ENCODE measurements at places on chromosomes 4 and X.
A peak's percentile ranks its signal among the peaks of the same experiment; 100 is the strongest.

DNA sequence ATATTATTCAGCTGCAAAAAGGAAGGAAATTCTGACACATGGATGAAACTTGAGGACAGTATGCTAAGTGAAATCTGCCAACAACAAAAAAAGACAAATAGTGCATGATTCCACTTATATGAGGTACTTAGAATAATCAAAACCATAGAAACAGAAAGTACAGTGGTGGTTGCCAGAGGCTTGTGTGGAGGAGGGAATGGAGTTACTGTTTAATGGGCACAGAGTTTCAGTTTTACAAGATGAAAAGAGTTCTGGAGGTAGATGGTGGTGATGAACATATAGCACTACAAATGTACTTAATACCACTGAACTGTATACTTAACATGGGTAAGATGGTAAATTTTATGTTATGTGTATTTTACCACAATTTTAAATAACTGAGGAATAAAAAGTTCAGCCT, 212.0 kb upstream of the KLF3 start:
- no peak for DNase-seq

- no peak for DNase-seq
These were observed 45.5 kb downstream of the XIAP start for GRCh38 chrX:123905332-123905731.

DNA sequence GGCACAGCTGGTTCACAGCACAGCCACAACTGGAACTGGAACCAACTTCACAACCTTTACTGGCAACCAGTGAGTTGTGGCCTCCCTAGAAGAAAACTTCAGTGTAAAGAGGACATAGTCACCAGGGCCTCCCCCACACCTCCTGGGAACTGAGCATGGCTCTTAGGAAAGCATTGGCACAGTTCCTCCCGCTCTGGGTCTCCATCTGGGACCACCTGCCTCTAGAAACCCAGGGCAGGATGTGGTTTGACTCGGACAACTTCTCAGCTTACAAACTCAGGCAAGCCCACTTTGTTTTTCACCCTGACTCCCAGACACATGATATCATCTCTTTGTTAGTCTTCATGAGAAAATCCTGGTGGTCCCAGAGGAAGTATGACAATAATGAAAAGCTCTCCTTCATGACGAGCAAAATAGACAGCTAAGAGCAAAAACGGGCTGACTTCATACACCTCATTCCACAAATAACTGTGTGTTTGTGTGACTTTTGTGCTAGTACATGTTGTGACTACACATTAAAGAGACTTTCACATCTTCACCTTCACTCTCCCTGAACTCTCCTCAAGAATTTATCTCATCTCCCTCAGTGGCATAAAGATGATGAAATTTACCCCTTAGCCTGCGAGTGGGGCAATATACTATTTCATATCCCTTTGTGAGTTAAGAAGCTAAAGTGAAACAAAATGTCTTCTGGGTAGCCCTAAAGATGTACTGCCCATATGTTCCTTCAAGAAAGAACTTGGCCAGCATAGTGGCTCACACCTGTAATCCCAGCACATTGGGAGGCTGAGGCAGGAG, 75.4 kb downstream of the SH3KBP1 start:
- DNase-seq, result peak; percentile 67

DNA sequence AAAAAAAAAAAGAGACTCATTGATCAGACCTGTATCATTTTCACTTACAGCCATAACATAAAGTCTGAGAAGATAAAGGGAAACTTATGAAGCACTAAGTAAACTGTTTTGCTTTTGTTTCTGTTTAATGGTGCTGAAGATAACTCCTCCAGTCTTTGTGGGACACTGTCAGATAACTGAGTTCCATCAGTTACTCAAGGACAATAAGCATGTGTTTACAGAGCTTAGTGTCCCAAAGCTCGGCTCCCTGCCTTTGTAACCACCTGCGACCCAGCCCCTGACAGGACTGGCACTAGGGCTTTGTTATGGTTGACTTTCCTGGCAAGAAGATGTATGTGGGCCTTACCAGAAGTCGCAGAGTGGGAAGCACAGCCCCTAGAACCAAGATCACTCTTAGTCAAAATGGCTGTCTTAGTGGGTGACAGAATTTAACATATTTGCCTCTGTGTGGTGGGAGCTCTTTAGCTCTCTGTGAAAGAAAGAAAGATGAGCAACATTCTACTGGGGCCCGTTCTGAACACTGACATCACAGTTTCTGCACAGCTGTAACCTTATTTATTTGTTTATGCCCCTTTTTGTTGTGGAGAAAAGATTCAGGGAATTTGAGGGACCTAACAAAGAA, 68.1 kb downstream of the FNIP2 start:
- no peak for DNase-seq

DNA sequence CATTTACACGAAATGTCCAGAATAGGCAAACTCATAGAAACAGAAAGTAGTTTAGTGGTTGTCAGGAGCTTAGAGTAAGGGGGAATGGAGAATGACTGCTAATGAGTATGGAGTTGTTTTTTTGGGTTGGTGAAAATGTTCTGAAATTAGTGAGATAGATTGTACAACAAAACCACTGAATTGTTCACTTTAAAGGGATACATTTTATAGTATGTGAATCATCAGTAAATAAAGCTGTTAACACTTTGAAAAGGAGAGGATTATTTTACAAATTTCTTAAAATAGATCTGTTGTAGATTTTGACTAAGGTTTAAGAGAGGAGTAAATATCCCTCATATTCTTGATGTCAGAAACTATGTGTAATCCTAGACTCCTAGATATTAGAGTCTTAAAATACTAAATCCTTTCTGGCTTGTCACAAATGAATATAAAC, 82.7 kb downstream of the RAPGEF2 start:
- peak; percentile 26 for DNase-seq

Measured in AG10803 (cell line).